Lung microvascular endothelial cell (primary cell): ENCODE measurements at places on chromosomes 16 and 17. TPM values are rescaled to one million over a fixed set of nuclear protein-coding genes. Genes with fewer than 3 reads are reported as not detected.

FAAP100 gene
- total RNA-seq, result 10.0 and 13.9 TPM in 2 replicates

EPX gene
- total RNA-seq, result not detected in 2 replicates

SEC14L5 gene
- total RNA-seq, result under 0.01 TPM in 1 of 2 replicates, not detected in the other

KRT15 gene
- 0.20 and 1.5 TPM in 2 replicates for total RNA-seq

KRTAP3-1 gene
- total RNA-seq, result not detected in 2 replicates

DNA sequence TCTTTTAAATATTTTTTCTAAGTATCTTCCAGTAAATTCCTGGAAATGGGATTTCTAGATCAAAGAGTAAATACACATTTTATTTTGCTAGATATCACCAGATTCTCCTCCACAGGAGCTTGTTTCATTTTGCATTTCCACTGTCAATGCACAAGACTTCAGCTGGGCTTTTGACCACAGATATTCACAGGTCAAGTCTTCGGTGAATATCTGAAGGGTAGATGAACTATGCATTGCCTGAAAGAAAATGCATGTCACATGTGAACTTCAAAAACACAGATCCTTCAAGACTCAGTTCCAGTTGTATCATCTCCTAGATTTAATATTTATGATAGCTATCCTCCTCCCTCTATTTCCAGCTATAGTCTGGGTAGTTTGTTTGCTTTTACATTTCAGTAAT is 963.6 kb upstream of the GOT2 start:
- DNase-seq, result no peak

DNA sequence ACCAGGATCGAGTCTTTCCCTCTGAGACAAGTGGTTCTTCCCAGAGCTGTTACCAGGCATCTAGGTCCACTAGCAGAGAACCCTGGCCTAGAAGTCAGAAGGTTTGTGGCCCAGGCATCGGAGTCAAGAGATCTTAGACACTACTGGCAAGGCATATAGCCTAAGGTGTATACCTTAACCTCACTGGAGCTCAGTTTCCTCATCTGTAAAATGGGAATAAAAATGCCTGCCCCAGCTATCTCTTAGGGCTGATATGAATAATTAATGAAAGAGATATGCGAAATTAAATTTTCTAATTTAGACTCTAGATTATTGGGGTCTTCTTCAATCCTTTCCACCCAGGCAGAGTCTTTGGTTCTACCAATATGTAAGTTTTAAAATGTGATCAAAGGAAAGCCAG is 60.5 kb upstream of the NLK start:
- no peak for DNase-seq

GRCh38 chr17:82098939-82099763 is 1.1 kb upstream of the FASN start:
- DNase-seq, result no peak

DNA sequence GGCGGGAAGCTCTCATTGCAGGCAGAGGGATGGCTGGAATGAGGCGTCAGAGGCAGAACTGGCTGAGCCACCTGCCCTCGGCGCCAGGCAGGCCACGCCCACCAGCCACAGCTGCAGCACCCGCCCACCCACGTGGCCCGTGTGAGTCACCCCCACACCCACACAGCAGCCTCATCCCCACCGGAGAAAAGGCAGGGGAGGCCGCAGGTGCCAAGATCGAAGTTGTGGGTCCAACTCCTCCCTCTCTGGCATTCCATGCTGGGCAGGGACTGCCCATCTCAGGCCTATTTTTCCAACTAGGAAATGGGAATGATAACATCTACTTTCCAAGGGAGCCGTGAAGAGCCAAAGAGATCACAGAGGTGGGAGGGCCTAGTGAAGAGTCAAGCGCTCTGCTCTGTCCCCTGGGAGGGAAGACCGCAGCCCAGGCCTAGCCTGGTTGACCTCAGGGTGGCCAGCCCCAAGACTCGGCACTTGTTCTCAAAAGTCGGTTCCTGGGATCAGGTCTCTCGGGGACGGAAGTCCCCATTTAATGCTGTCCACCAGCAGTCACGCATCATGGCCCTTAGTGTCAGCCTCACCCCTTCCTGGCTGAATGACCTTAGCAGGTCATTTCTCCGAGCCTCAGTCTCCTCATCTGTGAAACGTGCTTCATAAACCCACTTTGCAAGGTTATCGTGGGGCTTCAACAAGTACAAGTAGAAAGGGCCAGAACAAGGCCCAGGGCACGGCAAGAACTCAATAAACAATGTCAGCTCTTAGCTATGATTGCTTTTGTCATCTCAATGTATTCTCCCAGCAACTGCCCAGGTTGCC is at the start of gene TRPV3:
TSS of gene TRPV3 (minus strand) at position 45 of the 816 bp plus-strand sequence. CDS start 2,962 bp downstream, outside the sequence.
- DNase-seq, result no peak
